ENCODE measurements at places on chromosomes 2 and 18. TPM values are rescaled to one million over a fixed set of nuclear protein-coding genes. Genes with fewer than 3 reads are reported as not detected.

GRCh38 chr2:71155846-71156245 lies 25.4 kb downstream of the MPHOSPH10 start:
- DNase-seq, result no peak

The DYNC1I2 gene
- polyA plus RNA-seq, result 197 TPM

The HOXD13 gene
- 0.20 TPM for polyA plus RNA-seq

The LCT gene
- polyA plus RNA-seq, result 0.03 TPM

The SIX3 gene
- not detected for polyA plus RNA-seq

DNA sequence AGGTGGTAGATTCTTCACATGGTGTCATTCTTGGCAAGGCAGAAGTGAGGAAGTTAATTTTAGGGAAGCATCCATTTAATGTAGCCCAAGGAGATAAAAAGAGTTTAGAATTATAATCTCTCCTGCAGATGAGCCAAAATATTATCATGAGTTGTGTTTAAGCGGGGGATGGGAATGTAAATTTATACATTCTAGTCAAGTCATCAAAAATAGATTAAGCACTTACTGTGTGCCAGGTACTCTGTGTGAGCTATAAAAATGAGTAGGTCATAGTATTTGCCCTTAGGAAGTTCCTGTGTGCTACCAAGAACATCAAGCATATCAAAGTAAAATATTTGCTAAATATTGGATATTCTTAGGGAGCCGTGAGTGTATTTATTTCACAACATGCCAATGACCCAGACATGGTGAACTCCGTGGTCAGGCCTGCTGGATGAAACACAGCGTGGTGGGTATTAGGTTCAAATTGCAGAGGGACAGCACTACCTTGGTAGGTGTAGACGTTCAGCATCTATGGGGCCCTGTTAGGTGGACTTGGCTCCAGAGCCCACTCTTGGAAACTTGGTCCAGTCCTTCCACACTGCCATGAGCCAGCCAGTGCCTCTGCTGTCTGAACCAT lies 37.4 kb downstream of the MEIS1 start:
- DNase-seq, result no peak

DNA sequence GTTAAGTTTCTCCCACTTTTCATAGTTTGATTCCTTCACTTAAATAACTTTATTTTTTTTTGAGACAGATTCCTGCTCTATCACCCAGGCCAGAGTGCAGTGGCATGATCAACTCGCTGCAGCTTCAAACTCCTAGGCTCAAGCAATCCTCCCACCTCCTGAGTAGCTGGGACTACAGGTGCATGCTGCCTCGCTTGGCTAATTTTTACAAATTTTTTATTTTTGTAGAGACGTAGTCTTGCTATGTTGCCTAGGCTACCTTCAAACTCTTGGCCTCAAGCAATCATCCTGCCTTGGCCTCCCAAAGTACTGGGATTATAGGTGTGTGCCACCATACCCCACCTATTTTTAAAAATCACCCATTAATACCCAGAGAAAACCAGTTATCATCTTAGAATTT lies 14.2 kb upstream of the WIPF1 start:
- no peak for DNase-seq

DNA sequence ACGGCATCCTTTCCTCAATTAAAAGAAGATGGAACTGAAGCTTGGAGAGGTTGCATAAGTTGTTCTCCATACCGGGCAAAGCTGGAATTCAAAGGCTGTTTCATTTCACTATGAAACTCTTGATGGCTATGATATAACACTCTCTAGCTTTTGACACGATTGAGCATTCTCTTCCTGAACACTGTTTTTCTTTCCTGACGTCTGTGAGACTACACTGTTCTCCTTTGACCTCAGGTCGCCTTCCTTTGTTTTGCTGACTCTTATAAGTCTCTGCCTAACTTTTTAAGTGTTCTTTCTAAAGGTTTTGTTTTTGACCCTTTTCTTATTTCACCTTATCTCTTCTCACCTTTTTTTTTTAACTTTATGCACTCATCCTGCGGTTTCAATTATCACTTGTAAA lies 261.8 kb upstream of the LINC00305 start:
- no peak for DNase-seq

The RAX gene
- not detected for polyA plus RNA-seq

DNA sequence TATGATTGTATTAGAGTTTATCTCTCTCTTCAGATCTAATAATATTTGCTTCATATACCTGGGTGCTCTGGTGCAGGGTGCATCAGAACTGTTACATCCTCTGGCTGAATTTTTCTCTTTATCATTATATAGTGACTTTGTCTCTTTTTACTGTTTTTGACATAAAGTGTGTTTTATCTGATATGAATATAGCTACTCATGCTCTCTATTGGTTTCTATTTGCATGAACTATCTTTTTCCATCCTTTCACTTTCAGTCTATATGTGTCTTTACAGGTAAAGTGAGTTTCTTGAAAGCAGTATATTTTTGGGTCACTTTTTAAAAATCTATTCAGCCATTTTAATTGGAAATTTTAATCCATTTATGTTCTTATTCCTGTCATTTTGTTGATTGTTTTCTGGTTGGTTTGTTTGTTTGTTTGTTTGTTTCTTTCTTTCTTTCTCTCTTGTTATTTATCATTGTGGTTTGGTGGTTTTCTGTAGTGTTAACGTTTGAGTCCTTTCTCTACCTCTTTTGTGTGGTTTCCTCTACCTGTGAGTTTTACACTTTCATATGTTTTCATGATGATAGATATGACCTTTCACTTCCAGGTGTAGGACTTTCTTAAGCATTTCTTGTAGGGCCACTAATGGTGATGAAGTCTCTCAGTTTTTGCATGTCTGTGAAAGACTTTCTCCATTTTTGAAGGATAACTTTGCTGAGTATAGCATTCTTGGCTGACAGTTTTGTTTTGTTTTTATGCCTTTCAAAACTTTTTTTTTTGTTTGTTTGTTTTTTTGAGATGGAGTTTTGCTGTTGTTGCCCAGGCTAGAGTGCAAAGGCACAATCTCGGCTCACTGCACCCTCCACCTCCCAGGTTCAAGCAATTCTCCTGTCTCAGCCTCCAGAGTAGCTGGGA lies 54.9 kb downstream of the CCNT2 start:
- DNase-seq, result no peak
